ENCODE measurements at places on chromosomes 4 and X.

- DNase-seq: no peak
These were observed 213 bp downstream of the NFKB1 start for GRCh38 chr4:102501447-102501696.

- DNase-seq: peak; percentile 7
These were observed 58.6 kb upstream of the MCF2 start for GRCh38 chrX:139766545-139766983.

DNA sequence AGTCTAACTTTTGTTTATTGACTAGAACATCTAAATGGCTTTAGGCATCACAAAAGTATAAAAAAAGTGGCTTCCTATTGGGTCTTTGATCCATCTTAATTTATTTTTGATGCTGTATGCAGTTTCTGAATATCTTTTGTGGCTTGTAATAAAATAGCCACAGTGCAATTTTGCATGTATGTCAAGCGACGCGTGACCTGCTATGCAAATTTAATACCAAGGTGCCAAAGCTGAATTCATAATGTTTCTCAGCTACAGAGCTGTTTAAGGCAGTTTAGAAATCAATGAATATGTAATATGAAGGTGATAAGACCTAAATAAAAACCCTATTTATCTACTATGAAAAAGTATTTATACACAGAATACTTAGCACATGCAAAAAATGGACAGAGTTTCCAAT lies 197.8 kb downstream of the AFF2 start:
- no peak for DNase-seq

DNA sequence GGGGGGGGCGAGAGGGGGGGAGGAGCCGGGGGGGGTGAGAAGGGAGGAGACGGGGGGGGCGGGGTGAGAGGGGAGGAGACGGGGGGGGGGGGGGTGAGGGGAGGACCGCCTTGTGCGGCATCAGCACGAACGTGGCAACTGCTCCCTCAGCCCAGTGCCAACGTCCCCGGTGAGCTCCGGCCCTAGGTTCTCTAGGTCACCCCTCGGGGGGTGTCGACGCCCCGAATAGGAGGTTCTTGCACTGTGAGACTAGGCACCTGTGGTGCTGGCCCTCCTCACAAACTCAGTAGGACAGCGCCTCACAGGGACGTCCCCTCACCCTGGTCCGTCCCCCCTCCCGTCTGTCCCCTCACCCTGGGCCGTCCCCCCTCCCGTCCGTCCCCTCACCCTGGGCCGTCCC lies 21.5 kb upstream of the GTPBP6 start:
- no peak for DNase-seq

- DNase-seq: no peak
These were observed 10.5 kb downstream of the HERC5 start for GRCh38 chr4:88467392-88467791.

DNA sequence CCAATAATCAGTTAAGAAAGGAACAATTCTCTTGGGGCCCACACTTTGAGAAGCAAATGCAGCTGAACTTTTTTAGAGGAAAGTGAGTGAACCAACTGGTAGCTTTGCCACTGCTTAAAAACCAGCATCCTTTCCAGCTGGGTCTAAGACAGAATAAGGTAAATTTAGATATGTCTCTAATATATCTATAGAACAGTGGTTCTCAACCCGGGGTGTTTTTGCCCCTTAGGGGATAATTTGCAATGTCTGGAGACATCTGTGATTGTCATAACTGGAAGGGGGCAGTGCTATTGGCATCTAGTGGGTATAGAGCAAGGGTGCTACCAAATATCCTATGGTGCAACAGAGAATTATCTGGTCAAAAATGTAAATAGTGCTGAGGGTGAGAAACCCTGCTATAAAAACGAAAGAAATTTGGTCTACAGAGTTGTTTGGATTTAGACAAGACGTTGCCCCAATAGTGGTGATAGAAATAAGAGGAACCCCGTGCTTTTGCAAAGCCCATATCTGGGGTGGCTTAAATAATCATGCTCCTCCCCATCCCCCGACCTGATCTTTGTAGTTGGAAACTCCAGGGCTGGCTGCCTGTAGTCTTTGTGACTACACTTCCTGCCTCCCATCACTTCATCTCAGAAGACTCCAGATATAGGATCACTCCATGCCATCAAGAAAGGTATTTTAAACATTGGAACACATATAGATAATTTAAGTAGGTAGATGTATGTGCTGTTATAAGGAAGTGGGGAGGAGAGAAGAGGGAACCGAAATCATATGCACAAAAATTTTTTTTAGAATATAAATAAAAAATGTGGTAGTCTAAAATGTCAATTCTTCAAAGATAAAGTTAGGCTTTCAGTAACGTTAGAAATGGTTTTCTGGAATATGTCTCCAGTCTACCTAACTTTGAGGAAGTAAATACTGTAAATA lies at the start of gene TLR7:
Gene TLR7 (plus strand): TSS at position 622 of the 927 bp plus-strand sequence. CDS start 507 bp downstream, outside the sequence.
- no peak for DNase-seq

- DNase-seq: no peak
These were observed 255.1 kb downstream of the IL15 start for GRCh38 chr4:141891260-141892120.

DNA sequence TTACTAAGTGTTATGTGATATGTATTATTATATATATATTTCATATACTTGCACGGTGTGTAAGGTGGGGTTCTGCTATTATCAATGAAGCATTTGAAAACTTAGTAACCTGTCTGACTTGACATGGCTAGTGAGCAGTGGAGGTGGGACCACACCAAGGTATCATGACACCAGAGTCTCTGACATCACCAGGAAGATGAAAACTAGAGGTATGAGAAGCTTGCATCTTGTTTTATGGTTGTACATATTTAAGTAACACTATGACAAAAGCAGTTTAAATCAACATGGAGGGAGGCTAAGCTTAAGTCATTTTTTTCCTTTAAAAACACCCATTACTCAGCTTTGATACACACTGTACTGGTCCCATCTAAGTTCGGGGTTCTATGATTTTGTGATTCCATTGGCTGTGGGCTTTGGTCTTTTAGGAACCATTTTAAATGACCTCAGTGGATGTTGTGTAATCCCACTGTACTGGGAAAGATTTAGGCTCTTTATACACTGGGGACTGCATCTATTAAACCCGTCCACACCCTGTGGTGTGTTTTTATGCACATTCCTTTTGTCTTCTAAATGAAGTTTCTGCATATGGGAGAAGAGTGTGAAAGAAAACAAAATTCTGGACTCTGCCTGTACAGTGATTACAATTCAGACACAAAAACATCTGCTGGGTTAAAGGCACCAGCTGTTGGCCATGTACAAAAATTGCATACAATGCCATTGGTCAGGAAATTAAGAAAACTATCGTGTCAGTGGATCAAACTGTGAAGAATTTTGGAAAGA lies 570.6 kb downstream of the SPRY1 start:
- no peak for DNase-seq

DNA sequence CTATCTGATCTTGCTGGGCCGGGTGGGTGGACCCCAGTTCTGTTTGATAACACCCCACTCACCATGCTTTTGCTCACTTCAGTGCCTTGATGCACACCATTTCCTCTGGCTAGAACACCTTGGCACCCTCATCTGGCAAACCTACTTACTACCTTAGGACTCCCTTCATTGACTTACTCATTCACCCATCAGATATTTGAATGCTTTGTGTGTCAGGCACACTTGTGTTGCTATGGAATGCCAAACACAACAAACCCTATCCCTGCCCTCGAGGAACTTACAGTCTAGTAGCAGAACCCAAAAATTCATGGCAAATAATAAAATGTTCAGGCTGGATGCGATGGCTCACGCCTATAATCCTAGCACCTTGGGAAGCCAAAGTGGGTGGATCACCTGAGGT lies 13.9 kb downstream of the CCNG2 start:
- DNase-seq: no peak

DNA sequence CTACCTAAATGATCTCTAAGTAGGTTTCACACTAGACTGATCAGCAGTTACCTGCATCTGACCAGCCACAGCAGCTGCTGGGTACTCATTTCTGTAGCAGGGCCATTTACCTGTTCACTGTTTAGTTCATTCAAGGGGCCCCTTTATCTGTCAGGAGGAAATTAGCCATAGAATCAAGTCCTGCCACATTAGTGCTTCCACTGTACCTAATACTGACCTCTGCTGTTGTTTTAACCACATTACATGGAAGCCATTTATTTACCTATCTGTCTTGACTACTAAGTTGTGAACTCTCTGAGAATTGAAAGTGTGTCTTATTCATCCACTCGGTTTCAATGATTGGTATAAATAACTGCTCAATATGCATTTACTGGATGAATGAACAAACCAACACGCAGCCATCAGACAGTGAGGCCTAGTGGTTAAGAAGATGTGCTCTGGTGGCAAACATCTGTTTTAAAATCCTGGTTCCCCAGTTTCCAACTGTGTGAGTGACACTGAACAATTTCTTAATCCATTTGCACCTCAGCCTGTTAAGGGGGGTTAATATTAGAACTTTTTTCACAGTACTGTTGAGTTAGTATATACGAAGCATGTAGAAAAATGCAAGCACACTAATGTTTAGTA lies 30.0 kb upstream of the ANXA5 start:
- DNase-seq: no peak

DNA sequence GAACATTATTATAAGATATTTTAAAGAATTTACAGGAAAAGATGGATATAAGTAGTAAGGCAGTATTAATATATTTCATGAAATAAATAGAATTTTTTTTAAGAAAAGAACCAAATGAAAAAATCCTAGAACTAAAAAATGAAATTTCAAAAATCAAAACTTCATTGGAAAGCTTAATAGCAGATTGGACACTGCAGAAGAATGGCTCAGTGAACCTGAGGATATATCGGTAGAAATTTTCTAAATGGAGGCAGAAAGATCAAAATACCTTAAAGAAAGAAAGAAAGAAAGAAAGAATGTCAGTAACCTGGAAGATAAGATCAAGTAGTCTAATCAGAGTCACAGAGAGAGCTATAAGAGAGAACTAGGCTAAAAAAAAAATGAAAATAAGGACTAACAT lies 21.3 kb upstream of the FAM13A start:
- no peak for DNase-seq

GRCh38 chr4:184968366-184968765 lies 49.9 kb upstream of the HELT start:
- DNase-seq: no peak

- no peak for DNase-seq
These were observed 346.4 kb upstream of the SLC7A11 start for GRCh38 chr4:138588501-138588900.
